ENCODE measurements at places on chromosomes 2 and 18.

DNA sequence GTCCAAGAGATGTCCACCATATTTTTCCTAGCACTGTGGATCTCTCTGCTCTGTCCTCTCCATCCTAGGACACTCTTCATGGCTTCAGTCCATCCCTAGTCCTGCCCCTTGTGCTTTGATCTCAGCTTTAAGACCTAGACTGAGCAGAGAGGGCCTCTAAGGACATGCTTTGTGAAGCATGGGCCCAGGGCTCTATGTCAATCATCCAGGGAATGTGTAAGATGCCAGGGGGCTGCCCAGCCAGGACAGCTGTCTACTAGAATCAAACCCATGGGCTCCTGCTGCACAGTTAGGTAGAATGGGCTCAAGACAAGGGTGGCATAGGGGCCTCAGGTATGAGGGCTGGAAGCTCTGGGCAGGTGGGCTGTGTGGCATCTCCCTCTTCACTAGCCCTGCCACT lies 24.9 kb downstream of the TET3 start:
- DNase-seq, result no peak

GRCh38 chr18:32930695-32931301 lies 158.0 kb upstream of the KLHL14 start:
- no peak for DNase-seq

GRCh38 chr2:20400306-20400705 lies 46.6 kb upstream of the RHOB start:
- DNase-seq, result no peak

DNA sequence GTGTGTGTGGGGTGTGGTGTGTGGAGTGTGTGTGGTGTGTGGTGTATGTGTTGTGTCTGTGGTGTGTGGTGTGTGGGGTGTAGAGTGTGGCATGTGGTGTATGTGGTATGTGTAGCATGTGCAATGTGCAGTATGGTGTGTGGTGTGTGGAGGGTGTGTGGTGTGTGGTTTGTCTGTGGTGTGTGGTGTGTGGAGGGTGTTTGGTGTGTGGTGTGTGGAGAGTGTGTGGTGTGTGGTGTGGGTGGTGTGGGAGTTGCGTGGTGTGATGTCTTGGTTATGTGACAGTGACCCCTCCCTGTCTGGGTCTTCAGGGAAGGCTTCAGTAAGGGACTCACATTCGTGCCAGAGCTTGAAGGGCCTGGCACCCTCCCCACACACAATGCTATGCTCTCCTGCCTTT lies 718.2 kb upstream of the SOX11 start:
- no peak for DNase-seq

DNA sequence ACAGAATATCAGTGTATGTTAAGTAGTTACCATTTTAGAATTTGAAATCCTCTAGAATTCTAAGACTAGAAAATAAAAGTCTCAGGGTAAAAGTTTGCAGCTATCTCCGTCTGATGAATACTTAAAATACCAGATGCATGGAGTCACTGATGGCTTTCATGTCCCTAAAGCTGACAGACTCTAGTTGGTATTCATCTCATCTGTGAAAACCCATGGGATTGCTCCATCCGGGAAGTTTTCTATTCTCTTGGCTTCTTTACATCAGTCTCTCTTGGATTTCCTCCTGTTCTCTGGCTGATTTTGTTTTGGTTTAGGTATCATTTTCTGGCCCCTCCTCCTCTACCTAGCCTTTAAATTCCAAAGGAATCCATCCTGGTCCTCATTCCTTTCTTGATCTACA lies 465.6 kb upstream of the POU3F3 start:
- DNase-seq, result no peak

DNA sequence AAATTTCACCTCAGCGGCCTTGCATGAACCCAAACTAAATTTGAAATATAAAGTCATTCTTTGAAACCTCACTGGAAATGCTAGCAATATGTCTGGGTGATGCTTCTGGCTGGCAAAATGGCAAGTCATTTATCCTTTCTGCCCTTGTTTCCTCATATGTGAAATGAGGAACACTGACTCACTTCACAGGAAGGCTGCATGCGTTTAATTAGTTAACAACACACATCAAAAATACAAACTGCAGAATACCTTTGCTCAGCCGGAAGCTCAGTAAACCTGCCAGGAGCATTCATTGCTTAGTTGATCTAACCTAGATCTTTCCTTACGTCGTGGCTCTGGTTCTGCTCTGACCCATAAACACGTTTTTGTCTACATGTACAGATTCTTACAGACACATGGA lies 214.2 kb upstream of the ACVR2A start:
- DNase-seq, result no peak

GRCh38 chr2:102788885-102789260 lies 27.0 kb downstream of the TMEM182 start:
- DNase-seq, result no peak

GRCh38 chr2:69251943-69252342 lies 135.1 kb downstream of the GFPT1 start:
- DNase-seq, result no peak

DNA sequence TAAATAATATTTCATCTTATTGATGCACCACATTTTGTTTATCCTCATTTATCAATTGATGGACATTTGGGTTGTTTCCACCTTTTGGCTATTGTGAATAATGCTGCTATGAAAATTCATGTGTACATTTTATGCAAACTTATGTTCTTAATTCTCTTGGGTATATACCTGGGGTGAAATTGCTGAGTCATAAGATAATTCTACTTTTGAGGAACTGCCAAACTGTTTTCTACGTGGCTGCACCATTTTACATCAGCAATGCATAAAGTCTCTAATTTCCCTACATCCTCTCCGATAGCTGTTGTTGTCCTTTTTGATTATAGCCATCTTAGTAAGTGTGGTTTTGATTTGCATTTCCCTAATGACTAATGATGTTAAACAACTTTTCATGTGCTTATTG lies 116.5 kb upstream of the DLX2 start:
- no peak for DNase-seq

GRCh38 chr18:21663578-21663977 lies 41.0 kb downstream of the ABHD3 start:
- no peak for DNase-seq

- no peak for DNase-seq
These were observed 22.3 kb upstream of the CYRIA start for GRCh38 chr2:16687955-16688354.

- DNase-seq, result no peak
These were observed 442.8 kb downstream of the ZNF516 start for GRCh38 chr18:76052227-76052595.

DNA sequence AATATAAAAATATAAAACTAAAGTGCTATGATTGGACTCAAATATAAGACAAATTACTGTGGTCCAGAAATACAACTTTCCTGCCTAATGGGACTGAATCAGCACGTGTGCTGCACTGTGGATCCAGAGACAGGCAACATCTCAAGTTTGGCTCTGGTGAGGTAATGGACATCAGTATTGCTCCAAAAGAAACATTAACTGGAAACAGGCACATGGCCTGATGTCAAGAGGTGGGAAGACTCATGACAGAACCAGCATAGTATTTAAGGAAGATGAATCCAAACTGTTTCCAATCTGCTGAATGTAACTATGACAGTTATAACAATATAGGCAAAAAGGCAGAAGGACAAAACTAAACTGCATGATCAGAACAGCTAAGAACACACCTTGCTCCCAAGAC lies 354.6 kb downstream of the FSIP2 start:
- DNase-seq, result no peak
